ENCODE measurements at places on chromosomes 3 and 15. TPM values are rescaled to one million over a fixed set of nuclear protein-coding genes. Genes with fewer than 3 reads are reported as not detected.

DLL4 gene
- 21.3 TPM for total RNA-seq

HOMER2 gene
- 16.2 TPM for total RNA-seq

SERPINI2 gene
- 2.3 TPM for total RNA-seq

IQSEC1 gene
- 82.3 TPM for total RNA-seq

HES1 gene
- total RNA-seq, result 29.5 TPM

CCDC54 gene
- total RNA-seq, result not detected

SIDT1 gene
- total RNA-seq, result 5.3 TPM

ROPN1 gene
- not detected for total RNA-seq

CCR3 gene
- not detected for total RNA-seq

SLC28A1 gene
- not detected for total RNA-seq

NCBP2 gene
- total RNA-seq, result 55.1 TPM

NCEH1 gene
- total RNA-seq, result 97.7 TPM

IL17RB gene
- 18.4 TPM for total RNA-seq

CCNB2 gene
- 2.0 TPM for total RNA-seq

IGDCC3 gene
- not detected for total RNA-seq

LDHAL6B gene
- total RNA-seq, result not detected

OXTR gene
- 0.50 TPM for total RNA-seq

LRRC3B gene
- total RNA-seq, result 0.30 TPM

CHRFAM7A gene
- 9.6 TPM for total RNA-seq

DNASE1L3 gene
- 12.0 TPM for total RNA-seq

STAB1 gene
- 133 TPM for total RNA-seq

ACY1 gene
- total RNA-seq, result 20.6 TPM

EFCC1 gene
- 12.1 TPM for total RNA-seq

SERINC4 gene
- total RNA-seq, result not detected

CDCP1 gene
- total RNA-seq, result 28.7 TPM

MNS1 gene
- 2.3 TPM for total RNA-seq

IGSF11 gene
- total RNA-seq, result 1.1 TPM

NDN gene
- total RNA-seq, result 27.1 TPM

HCN4 gene
- 0.18 TPM for total RNA-seq

ACAD11 gene
- 17.7 TPM for total RNA-seq

C3orf85 gene
- not detected for total RNA-seq

TMCO5A gene
- total RNA-seq, result not detected

HYAL3 gene
- total RNA-seq, result 4.0 TPM

GPR27 gene
- 2.6 TPM for total RNA-seq

SLC27A2 gene
- total RNA-seq, result 2.9 TPM

Data from lower lobe of right lung (tissue), 2 donors.